ENCODE measurements at places on chromosomes 7 and 10. TPM values are rescaled to one million over a fixed set of nuclear protein-coding genes. Genes with fewer than 3 reads are reported as not detected.

The NODAL gene
- not detected for total RNA-seq

The SPDYE2 gene
- total RNA-seq = not detected

The GAD2 gene
- total RNA-seq = not detected

The CAPZA2 gene
- total RNA-seq = 147 TPM

The ANLN gene
- 80.6 TPM for total RNA-seq

The CTAGE15 gene
- total RNA-seq = 0.13 TPM
